ENCODE measurements at places on chromosomes 11 and 22.

DNA sequence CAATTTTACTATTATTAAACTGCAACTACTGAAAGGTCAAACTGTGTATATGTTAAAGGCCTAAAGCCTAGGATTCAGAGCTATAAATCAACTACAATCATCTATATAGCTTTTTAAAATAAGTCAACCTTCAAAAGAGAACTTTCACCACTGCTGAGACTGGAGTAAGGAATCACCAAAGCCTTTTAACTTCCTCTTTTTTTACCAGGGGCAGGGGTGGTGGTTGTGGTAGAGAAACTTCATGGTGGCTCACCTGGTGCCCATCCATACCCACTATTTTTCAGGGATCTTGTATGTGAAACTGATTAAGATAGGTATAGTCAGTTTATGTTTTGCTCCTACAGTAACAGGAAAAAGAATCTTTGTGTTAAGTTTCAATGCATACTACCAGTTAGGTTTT is 31.5 kb downstream of the TSG101 start:
- no peak for ATAC-seq

- peak; percentile 77 for ATAC-seq
Measured at GRCh38 chr11:36121054-36121453, 168.2 kb downstream of the COMMD9 start.

- no peak for ATAC-seq
Measured at GRCh38 chr11:95760941-95761340, 28.6 kb downstream of the FAM76B start.

GRCh38 chr11:122584670-122585069 is 70.9 kb upstream of the UBASH3B start:
- ATAC-seq: no peak

- ATAC-seq: no peak
Measured at GRCh38 chr11:84106541-84106940, 820.4 kb upstream of the CCDC90B start.

GRCh38 chr22:17120281-17120680 is 879 bp downstream of the TMEM121B start:
- ATAC-seq: peak; percentile 74

GRCh38 chr22:39368461-39368911 is 18.7 kb downstream of the SYNGR1 start:
- no peak for ATAC-seq

Measured in motor neuron (in vitro differentiated cells).